ENCODE measurements at places on chromosomes 12 and 14. TPM values are rescaled to one million over a fixed set of nuclear protein-coding genes. Genes with fewer than 3 reads are reported as not detected.

DNA sequence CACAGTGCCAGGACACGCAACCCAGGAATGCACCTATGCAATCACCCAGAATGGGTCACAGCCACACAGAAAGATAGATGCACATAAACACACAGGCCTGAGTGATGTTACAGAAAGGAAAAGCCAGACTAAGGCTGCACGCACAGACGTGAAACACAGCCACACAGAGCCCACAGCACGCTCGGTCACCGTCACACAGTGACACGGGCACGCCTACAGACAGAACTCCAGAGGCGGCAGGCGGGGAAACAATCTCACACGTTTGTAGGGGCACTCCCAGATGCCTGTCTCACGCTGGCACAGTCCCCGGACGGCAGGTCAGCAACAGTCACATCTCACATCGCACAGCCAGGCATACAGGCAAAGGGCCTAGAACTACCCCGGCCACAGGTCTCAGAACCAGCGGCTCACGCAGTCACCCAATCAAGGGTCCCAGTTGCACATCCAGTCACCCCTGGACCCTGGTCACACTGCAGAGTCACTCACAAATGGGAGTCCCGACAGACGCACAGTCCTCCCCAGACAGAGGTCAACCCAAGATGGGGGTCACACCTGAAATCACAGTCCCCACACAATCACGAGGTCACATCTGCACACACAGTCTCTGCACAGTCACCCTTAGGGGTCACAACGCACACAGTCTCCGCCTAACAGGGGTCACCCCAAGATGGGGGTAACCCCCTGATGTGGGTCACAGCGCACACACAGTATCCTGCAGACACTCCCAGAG is 790 bp downstream of the SSH1 start:
- H3K4me3 ChIP-seq = peak overlapping the region; percentile 85
- no peaks in the 10 kb centered on the region for H3K27me3 ChIP-seq

GRCh38 chr14:103199124-103199523 is 75.9 kb downstream of the TNFAIP2 start:
- no peaks in the 10 kb centered on the region for H3K36me3 ChIP-seq
- H3K4me3 ChIP-seq = no peak overlapping the region
- H3K4me1 ChIP-seq = peaks cover 5% of the 10 kb centered on the region
- H3K27ac ChIP-seq = no peak overlapping the region
- H3K27me3 ChIP-seq = no peaks in the 10 kb centered on the region

The PARPBP gene
- 43.0 TPM for total RNA-seq

- H3K36me3 ChIP-seq = no peaks in the 10 kb centered on the region
- H3K27ac ChIP-seq = no peak overlapping the region
- H3K4me3 ChIP-seq = no peak overlapping the region
- H3K27me3 ChIP-seq = no peaks in the 10 kb centered on the region
- H3K4me1 ChIP-seq = no peaks in the 10 kb centered on the region
These were observed 8.8 kb upstream of the LRRK2 start for GRCh38 chr12:40215982-40216381.

The SMCO2 gene
- total RNA-seq = not detected

GRCh38 chr14:69263364-69263763 is 3.4 kb downstream of the GALNT16 start:
- no peak overlapping the region for H3K27ac ChIP-seq
- DNase-seq = peak; percentile 84
- peaks cover 14% of the 10 kb centered on the region for H3K4me1 ChIP-seq
- no peak overlapping the region for H3K4me3 ChIP-seq
- peaks cover 46% of the 10 kb centered on the region for H3K27me3 ChIP-seq

The PTPN6 gene
- total RNA-seq = 2.3 TPM

DNA sequence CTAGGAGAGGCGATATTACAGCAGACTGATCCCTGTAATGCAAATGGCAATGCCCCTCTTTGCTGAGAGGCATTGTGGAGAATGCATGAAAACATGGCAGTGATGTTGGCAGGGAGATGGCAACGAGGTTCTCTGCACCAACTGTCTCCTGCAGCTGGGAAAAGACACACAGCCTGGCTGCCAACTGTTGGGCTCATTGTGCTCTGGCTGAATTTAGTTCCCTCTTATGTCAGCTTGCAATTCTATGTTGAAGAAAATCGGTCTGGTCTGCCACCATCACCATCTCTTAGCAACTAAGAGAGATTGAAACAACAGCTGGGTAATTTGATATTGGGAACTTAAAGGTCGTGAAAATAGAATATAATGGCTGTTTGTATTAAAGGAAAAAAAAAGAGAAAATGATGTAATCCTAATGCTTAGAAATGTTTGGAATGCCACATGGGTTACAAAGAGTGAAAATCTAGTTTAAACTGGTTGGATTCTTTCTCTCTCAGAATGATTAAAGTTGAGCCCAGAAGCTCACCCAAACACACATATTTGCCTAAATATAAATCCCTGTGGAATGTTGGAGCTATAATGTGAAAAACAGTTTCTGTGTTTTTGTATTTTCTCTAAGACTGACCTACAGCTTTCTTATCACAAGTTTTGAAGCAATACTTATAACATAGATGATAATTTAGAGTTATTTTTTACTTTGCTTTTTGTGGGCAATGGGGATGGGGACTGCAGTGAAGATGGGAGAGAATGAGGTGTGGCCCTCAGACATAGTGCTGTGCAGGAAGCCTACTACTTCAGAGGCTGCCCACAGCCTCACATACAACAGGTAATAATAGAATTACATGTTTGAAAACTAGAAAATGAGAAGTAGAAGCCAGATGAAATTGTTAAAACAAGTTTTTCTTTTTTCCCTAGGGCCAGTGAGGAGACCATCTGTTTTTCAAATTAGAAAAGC is 143.7 kb downstream of the AKAP6 start:
- H3K4me3 ChIP-seq = no peak overlapping the region
- DNase-seq = peak; percentile 12
- no peaks in the 10 kb centered on the region for H3K36me3 ChIP-seq
- no peak overlapping the region for H3K27ac ChIP-seq

The PCED1B gene
- total RNA-seq = 3.1 TPM

DNA sequence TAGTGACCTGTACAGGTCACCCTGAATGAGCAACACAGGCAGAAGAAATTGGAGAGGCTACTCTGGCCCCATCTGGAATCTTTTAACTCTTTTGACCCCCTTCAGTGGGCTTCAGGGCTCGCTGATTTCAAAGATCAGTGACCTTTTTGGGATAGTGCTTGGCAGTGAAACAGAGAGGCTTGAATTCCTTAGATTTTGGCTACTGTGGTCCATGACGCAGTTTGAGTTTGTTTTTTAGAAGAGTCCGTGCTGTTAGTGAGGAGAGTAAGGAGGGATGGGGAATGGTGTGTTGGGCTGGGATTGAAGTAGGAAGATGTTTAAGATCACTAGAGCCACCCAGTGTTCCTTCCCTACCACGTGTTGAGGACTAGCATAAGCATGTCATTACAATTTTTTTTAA is 16.5 kb downstream of the TMEM30B start:
- H3K4me3 ChIP-seq = no peak overlapping the region
- H3K27me3 ChIP-seq = no peaks in the 10 kb centered on the region
- H3K36me3 ChIP-seq = no peaks in the 10 kb centered on the region
- no peak overlapping the region for H3K27ac ChIP-seq
- no peaks in the 10 kb centered on the region for H3K4me1 ChIP-seq
- no peak for DNase-seq

The KRT8 gene
- 16.2 TPM for total RNA-seq

The CLEC2A gene
- total RNA-seq = not detected

- H3K27me3 ChIP-seq = peaks cover 9% of the 10 kb centered on the region
- no peaks in the 10 kb centered on the region for H3K4me1 ChIP-seq
- DNase-seq = no peak
- H3K27ac ChIP-seq = no peak overlapping the region
- H3K36me3 ChIP-seq = no peaks in the 10 kb centered on the region
These were observed 69.0 kb downstream of the AKAP6 start for GRCh38 chr14:32397861-32398640.

GRCh38 chr12:26938701-26939062 is 412 bp downstream of the FGFR1OP2 start:
- H3K4me3 ChIP-seq = peak overlapping the region; percentile 79
- H3K27me3 ChIP-seq = no peaks in the 10 kb centered on the region
- no peak for DNase-seq
- peaks cover 19% of the 10 kb centered on the region for H3K4me1 ChIP-seq
- H3K36me3 ChIP-seq = peaks cover 2% of the 10 kb centered on the region

DNA sequence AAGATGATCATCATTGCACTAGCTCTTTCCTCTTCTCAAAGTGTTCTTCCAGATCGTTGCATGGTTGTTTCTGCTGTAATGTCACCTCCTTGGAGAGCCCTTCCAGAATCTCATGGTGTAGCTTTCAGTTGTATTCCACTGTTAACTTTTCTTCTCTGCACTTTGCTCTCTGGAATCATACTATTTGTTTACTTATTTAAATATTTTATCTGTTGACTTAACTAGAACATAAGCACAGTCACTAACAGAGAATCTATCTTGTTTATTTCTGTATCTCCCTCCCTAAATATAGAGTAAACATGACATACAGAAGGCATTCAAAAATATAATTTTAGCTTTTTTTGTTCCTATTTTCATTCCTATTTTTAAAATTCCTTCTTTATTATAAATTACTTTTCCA is 11.8 kb downstream of the LIN7A start:
- H3K4me3 ChIP-seq = no peak overlapping the region
- H3K27me3 ChIP-seq = no peaks in the 10 kb centered on the region
- no peaks in the 10 kb centered on the region for H3K36me3 ChIP-seq
- no peak overlapping the region for H3K27ac ChIP-seq
- H3K4me1 ChIP-seq = no peaks in the 10 kb centered on the region
- no peak for DNase-seq

- DNase-seq = peak; percentile 96
- no peaks in the 10 kb centered on the region for H3K36me3 ChIP-seq
- peak overlapping the region; percentile 46 for H3K4me3 ChIP-seq
- peak overlapping the region; percentile 85 for H3K27ac ChIP-seq
These were observed 1180.6 kb downstream of the VRK1 start for GRCh38 chr14:97977651-97978261.

The GLI1 gene
- total RNA-seq = 22.6 TPM

The MAP3K9 gene
- 6.4 TPM for total RNA-seq

- peaks cover 12% of the 10 kb centered on the region for H3K36me3 ChIP-seq
- no peak overlapping the region for H3K4me3 ChIP-seq
- peaks cover 13% of the 10 kb centered on the region for H3K4me1 ChIP-seq
- DNase-seq = peak; percentile 78
- peak overlapping the region; percentile 36 for H3K27ac ChIP-seq
These were observed 57.6 kb downstream of the ACADS start for GRCh38 chr12:120783197-120783596.

The KCNH3 gene
- total RNA-seq = 4.5 TPM

GRCh38 chr12:100553936-100554335 is 19.5 kb upstream of the GAS2L3 start:
- H3K36me3 ChIP-seq = no peaks in the 10 kb centered on the region
- H3K4me1 ChIP-seq = peaks cover 5% of the 10 kb centered on the region
- no peak overlapping the region for H3K4me3 ChIP-seq
- H3K27me3 ChIP-seq = no peaks in the 10 kb centered on the region
- no peak overlapping the region for H3K27ac ChIP-seq
- DNase-seq = no peak

DNA sequence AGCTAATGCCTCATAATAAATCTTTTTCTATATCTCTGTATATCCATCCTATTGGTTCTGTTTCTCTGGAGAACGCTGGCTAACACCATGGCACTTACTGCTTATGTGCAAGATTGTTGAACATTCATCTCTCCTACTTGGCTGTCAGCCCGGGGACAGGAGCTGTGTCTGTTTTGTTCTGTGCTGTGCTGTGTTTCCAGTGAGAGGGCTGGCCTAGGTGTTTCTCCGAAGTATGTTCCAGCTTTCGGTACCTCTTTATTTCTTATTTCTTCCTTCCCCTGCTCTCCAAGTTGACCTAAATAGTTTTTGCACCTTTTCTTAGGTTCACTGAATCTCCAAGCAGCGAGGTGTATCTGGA is 18.8 kb upstream of the NR4A1 start:
- H3K27ac ChIP-seq = peak overlapping the region; percentile 84
- DNase-seq = peak; percentile 31
- no peaks in the 10 kb centered on the region for H3K27me3 ChIP-seq

GRCh38 chr12:69469854-69470188 is 367 bp upstream of the FRS2 start:
- H3K27ac ChIP-seq = peak overlapping the region; percentile 96
- no peak for DNase-seq
- H3K4me1 ChIP-seq = peaks cover 21% of the 10 kb centered on the region
- no peaks in the 10 kb centered on the region for H3K27me3 ChIP-seq
- no peaks in the 10 kb centered on the region for H3K36me3 ChIP-seq
- H3K4me3 ChIP-seq = peak overlapping the region; percentile 90

GRCh38 chr14:70707138-70708038 is 65.7 kb downstream of the TTC9 start:
- DNase-seq = peak; percentile 88
- H3K4me1 ChIP-seq = peaks cover 16% of the 10 kb centered on the region
- peak overlapping the region; percentile 25 for H3K27ac ChIP-seq
- no peak overlapping the region for H3K4me3 ChIP-seq
- no peaks in the 10 kb centered on the region for H3K36me3 ChIP-seq

- H3K36me3 ChIP-seq = peaks cover 26% of the 10 kb centered on the region
- no peak for DNase-seq
- no peak overlapping the region for H3K4me3 ChIP-seq
- no peak overlapping the region for H3K27ac ChIP-seq
- no peaks in the 10 kb centered on the region for H3K4me1 ChIP-seq
These were observed 88.2 kb upstream of the PAWR start for GRCh38 chr12:79778802-79779448.

DNA sequence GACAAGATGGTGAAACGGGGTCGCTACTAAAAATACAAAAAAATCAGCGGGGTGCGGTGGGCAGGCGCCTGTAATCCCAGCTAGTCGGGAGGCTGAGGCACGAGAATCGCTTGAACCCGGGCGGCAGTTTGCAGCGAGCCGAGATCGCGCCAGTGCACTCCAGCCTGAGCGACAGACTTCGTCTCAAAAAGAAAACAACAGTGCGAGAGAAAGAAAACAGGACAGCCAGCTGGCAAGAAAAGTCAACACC is 633 bp upstream of the RNU4-2 start:
- peak overlapping the region; percentile 54 for H3K4me3 ChIP-seq
- peak overlapping the region; percentile 100 for H3K27ac ChIP-seq
- DNase-seq = no peak
- no peaks in the 10 kb centered on the region for H3K27me3 ChIP-seq
- peaks cover 11% of the 10 kb centered on the region for H3K4me1 ChIP-seq

All from A673 (cell line).